ENCODE measurements at places on chromosomes 2 and 18. TPM values are rescaled to one million over a fixed set of nuclear protein-coding genes. Genes with fewer than 3 reads are reported as not detected.

- DNase-seq: no peak
Observed at GRCh38 chr2:137966043-137966442, 1.8 kb downstream of the HNMT start.

- DNase-seq: no peak
Observed at GRCh38 chr2:29480426-29480825, 365.2 kb downstream of the CLIP4 start.

DNA sequence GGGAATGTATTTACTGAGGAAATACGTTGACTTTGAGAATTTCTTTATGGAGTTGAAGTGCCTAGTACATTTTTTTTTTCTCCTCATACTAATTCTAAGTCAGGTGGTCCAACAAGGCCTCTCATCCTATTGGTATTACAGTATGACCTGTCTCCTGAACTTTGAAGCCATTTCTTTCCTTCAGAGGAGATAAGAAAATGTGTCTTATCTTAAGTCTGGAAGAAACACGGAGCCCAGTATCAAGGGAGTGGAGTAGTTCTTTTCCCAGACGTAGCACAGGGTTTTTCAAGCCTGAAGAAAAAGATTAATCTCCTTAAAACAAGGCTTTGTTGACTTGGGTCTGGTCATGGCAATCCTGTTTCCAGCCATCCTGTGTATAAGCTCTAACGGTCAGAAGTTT, 11.6 kb upstream of the CPS1 start:
- peak; percentile 52 for DNase-seq

The ERICH2 gene
- total RNA-seq: not detected

DNA sequence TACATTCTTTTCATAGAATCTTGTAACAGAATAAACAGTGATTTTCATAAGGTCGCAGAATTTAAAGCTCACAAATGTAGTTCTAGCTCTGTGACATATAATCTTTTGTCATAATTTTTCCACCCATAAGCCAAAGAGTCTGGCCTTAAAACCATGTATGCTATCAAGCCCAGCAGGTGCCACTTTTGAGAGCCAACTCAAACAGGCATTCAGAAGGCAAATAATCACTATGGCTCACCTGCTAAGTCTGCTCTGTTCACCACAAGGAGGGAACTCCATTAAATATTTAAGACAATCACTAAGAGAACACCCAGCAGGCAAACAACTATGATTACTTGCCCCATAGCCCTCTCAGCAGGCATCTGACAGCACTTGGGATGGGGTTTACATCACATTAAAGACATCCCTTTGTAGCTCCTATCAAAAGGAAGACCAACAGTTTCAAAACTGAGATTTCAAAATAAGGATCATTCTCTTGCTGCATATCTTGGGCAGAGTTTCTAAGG, 241.6 kb downstream of the PDE11A start:
- DNase-seq: no peak

The OR6B3 gene
- total RNA-seq: not detected

DNA sequence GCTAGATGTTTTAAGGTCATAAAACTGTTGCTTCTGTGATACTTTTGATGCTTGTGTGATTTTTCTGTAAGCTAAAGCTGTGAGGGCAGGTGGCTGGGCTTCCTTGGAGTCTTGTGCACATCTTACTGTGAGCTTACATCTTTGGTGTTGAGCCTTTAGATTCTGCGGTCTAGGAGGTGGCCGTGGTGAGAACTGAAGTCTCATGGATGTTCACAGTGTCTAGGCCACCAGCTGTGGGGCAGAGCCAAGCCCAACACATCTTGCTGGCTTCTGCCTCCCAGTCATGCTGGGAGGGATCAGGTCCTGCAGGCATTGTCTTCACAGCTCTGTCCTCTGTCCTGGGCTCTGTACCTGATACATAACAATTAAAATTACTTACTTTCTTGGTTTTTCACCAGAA, 219.7 kb upstream of the HS6ST1 start:
- DNase-seq: no peak

- DNase-seq: peak; percentile 88
Observed at GRCh38 chr2:236078297-236079255, 89.6 kb downstream of the GBX2 start.

DNA sequence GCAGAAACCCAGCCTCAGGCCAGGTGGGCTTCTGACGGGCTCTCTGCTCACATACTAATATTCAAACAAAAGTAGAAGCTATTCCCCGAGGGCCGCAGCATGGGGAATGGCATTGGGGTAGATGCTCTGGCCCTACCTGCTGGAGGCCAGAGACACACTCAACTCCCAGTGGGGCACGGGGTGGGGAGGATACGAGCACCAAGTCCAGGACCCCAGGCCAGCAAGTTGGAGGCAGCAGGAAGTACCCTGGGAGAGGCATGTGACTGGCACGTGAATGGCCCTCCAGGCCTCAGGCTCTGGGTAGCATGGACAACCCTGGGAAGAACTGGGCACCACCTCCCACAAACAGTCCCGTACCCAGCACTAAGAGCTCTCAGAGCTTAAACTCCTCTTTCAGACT, 3.8 kb downstream of the DNMT3A start:
- no peak for DNase-seq

DNA sequence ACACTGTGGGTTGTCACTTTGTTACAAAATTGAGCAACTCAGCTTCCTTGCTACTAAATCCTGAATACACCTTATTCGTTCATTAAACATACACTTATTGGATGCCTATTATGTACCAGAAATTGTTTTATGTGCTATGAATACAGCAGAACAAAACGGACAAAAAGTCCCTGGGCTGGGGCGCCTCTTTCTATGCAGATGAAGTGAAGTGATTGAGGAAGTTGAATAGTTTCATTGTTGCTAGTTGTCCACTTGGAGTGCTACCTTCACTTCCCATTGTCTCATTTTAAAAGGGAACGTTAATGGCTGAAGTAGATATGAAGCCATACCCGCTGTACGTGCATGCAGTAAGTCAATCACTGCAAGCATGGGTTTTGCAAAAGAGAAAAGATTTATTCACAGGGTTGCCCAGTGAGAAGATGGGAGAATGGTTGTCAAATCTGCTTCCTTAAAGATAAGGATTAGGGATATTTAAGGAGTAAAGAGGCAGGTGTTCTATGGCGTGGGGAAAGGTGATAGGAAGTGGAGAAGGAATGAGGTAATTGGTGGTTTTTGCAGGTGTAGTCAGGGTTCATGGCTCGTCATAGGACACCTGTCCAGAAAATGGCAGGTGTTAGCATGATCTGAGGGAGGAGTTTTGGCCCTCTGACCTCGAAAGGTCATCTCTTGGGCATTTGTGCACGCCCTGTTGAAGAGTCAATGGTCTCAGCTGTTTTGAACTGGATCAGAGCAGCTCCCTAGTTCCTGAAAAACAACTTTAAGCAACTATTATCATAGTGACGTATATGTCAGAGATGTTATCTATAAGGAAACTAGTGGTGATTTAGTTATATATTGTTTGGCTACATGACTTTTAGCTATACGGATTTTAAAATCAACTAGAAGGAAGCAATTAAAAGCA, 23.5 kb downstream of the TRPM8 start:
- no peak for DNase-seq

The MAP2 gene
- 7.2 TPM for total RNA-seq

The CABLES1 gene
- 6.9 TPM for total RNA-seq

The ACMSD gene
- total RNA-seq: 6.5 TPM

- no peak for DNase-seq
Observed at GRCh38 chr2:240642061-240642805, 17.0 kb downstream of the GPR35 start.

The GCKR gene
- 7.4 TPM for total RNA-seq

DNA sequence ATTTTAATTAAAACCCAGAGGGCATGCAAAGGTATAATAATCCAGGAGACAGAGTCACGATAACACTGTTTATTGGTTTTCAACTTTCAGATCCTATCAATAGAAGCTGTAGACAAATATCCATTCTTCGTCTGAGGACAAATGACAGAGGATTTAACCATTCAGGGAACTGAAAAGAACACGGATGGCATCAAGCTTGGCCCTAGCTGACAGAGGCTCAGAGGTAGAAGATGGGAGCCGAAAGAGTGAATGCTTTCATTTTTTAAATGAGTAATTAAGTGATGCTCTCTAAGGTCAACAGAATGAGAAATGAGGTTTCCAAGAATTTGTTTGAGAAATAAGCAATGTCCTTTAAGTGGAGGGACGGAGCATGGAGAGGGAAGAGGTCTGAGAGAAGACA, 62.1 kb downstream of the BCL2 start:
- DNase-seq: no peak

DNA sequence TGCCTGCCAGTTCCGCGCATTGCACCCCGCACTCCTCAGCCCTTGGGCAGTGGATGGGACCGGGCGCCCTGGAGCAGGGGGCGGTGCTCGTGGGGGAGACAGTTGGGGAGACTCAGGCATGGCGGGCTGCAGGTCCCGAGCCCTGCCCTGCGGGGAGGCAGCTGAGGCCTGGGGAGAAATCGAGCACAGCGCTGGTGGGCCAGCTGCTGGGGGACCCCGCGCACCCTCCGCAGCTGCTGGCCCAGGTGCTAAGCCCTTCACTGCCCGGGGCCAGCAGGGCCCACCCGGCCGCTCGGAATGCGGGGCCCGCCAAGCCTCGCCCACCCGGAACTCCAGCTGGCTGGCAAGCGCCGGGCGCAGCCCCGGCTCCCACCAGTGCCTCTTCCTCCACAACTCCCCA, 488.8 kb upstream of the CHST9 start:
- no peak for DNase-seq

GRCh38 chr2:223465793-223466192, 136.4 kb downstream of the SCG2 start:
- DNase-seq: peak; percentile 51

The RAB6C gene
- total RNA-seq: 0.04 TPM
